ENCODE measurements at places on chromosomes 12 and 14.

- no peak for DNase-seq
Measured at GRCh38 chr12:31479516-31480210, 111.3 kb downstream of the DENND5B start.

GRCh38 chr12:122407208-122407607 is 15.3 kb downstream of the CLIP1 start:
- no peak for DNase-seq

GRCh38 chr14:90058876-90059458 is 2.8 kb upstream of the KCNK13 start:
- DNase-seq: no peak

GRCh38 chr14:56592746-56593544 is 13.3 kb downstream of the TMEM260 start:
- no peak for DNase-seq

DNA sequence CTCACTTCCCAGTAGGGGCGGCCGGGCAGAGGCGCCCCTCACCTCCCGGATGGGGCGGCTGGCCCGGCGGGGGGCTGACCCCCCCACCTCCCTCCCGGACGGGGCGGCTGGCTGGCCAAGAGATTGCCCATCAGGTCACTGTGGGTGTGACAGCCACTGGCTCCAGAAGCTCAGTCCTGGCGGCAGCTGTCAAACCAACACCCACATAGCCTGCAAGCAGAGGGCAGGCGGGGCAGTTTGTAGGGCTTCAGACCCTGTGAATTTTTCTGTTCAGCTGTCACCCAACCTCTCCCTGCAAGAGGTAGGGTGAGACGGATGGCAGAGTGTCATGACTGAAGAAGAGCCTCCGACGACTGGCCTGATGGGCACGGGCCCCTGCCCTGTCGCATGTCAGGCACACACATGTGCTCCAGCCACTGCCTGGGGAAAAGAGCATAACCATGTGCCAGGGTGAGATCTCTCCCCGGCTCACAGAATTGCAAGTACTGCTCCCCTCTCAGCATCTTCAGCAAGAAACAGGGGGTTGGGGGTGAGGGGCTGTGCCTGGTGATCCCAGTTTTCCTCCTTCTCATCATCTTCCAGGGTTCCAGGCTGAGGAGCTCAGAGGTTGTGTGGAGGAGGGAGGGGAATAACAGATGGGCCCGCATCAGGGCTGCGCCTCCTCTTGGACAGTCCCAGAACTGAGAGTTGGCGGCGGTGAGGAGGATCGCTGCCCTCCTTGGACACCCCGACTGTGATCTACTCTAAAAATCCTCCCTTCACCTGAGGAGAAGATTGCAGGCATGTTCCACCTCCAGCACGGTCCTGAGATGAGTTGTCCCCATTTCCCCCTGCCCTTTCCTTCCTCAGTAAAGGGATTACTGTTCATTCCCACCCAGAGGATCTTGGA is 11.2 kb upstream of the PRPH start:
- DNase-seq: no peak

DNA sequence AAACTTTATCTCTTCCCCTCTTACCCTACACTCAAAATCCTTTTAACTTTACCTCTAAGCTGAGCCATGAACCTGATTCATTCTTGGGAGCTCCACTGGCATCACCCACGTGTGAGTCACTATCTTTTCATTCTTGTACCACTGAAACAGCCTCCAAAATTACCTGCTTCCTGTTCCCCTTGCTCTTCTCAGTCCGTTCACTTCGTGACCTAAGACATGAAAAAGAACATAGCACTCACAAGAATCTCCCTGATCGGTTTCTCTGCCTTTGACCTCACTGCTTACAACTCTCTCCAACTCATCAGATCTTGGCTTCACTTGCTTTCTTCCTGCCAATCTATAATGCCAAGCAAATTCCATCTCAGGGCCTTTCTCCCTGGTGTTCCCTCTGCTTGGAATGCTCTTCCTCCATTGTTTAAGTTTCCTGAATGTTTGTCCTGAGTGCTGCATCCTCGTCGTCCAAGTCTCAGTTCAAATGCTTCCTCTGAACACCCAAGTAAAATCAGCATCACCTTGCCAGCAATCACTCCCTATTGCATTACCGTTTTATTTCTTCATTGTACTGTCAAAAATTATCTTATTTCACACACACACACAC is 9.2 kb downstream of the GLIPR1 start:
- no peak for DNase-seq

- no peak for DNase-seq
Measured at GRCh38 chr14:100664841-100665510, 61.7 kb upstream of the DLK1 start.

DNA sequence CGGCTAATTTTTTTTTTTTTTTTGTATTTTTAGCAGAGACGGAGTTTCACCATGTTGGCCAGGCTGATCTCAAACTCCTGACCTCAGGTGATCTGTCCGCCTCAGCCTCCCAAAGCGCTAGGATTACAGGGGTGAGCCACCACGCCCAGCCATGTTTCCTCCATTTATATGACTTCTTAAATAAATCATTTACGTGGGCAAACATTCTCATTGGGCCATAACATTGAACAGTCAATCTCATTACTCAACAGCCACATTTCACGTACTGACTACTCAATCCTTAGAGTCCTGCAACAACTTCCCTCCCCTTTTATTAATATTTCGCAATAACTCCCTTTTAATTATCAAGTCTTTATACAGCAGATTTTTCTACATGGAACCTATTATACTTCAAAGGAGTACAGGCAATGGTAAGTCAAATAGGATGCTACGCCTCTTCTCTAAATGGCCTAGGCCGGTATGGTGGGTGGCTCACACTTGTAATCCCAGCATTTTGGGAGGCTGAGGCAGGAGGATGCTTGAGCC is 7.4 kb upstream of the CSRNP2 start:
- DNase-seq: no peak

DNA sequence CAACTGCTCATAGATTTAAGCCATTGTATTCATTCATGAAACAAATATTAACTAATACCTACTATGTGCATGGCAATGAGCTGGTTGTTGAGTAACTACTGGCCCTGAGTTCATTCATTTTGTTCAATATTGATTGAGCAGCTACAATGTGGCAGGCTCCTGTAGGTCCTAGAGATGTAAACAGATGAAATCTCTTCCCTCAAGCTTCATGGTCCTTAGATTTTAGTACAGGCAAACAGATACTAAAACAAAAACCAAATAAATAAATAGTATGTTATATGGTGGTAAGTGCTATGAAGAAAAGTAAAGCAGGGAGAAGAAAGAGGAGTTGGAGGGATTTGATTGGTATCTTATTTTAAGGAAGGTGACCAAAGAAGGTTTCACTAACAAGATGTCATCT is 77.8 kb downstream of the RERG start:
- no peak for DNase-seq
